ENCODE measurements at places on chromosomes 11 and 22. TPM values are rescaled to one million over a fixed set of nuclear protein-coding genes. Genes with fewer than 3 reads are reported as not detected.

GRCh38 chr11:87020764-87021365 is 16.9 kb upstream of the TMEM135 start:
- DNase-seq, result no peak

DNA sequence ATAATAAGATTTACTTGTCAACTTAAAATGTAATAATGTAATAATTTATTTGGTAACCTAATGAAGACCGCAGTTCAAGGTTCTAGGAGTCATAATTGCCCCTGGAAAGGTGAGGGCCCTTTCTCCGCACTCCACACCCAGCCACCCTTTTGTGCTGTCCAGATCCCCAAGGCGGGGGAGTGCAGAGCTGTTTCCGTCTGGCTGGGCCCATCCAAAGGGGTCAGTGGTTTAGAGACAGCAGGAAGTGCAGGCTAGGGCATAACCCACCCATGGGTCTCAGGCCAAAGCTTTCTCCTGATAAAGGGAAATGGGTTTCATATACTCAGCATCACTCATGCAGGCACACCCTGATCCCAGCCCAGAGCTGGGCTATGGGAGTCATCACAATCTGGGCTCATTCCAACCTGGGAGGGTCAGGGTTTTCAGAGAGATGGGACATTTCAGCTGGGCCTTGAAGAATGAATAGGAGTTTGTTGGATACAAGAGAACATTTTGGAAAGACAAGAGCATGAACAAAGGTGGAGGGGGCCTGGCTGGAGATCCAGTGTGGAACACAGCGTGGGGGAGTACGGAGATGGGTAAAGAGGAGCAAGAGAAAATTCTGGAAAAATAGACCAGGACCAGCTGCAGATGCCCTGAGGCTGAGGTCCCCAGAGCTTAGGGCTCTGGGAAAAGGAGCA is 432.2 kb downstream of the TBC1D22A start:
- DNase-seq, result no peak

DNA sequence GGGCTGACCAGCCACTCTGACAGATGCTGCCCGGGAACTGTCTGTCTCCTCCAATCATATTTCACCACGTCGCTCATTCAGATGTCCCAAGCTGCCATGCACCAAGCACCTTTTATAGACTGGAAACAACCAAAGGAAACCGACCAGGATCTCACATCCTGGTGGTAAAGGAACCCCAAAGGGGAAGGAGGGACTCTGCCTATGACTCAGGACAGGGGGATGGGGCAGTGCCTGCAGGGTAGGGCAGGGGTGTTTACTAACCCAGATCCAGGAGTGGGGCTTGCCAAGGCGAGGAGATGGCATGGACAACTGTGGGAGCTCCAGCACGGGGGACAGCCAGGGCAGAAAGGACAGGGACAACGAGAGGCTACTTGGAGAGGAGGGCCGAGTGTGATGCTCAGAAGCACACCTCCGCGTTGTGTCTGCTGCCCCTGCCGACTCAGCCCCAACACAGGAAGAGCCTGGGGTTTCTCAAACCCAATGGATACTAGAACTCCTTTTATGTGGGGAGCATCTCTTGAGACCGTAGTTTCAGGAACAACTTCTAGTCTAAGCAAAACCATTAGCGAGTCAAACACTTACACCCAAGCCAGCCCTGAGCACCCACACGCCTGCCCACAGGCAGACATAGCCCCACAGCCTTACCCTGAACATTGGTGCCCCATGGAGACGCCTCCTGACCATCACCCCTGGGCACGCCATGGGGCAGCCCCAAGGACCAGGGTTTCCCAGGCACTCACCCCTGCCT is 4.0 kb downstream of the PRODH start:
- DNase-seq, result no peak

Gene ENTHD1
- 0.24 TPM for polyA plus RNA-seq

Gene MFNG
- polyA plus RNA-seq, result 449 TPM

Gene LINC01488
- polyA plus RNA-seq, result not detected

All from naive thymus-derived CD4-positive, alpha-beta T cell (primary cell).